Brain microvascular endothelial cell (primary cell): ENCODE measurements at places on chromosomes 5 and 9.
A peak's percentile ranks its signal among the peaks of the same experiment; 100 is the strongest.

GRCh38 chr9:33139421-33140228 lies 27.5 kb downstream of the B4GALT1 start:
- peak; percentile 86 for DNase-seq

DNA sequence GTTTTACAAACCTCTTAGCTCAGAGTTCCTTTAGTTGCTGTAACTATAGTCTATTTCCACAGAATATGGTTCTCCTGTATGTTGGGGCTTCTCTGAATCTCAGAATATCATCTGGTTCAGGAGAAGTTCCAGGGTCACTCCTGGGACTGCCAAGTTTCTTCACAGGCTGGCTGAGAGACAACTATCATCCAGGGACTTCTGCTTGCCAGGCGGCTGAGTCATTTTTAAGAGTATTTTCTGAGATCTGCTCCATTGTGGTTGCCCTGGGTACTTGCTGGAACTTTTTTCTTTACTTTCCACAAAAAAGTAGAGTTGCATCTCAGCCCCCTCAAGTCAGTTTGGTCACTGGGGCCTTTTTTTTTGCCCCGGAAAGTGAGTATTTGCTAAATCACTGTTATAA lies 566.5 kb downstream of the LRRC70 start:
- DNase-seq = no peak

GRCh38 chr5:97534166-97534565 lies 351.1 kb upstream of the RIOK2 start:
- DNase-seq = peak; percentile 93

GRCh38 chr5:168578538-168579487 lies at the start of gene PANK3:
Gene PANK3, minus strand, starts transcription at chr5:168579368. Its CDS starts 85 bp downstream, at chr5:168579283.
- no peak for DNase-seq

- DNase-seq = no peak
Measured at GRCh38 chr9:101037430-101037829, 8.9 kb downstream of the PLPPR1 start.

GRCh38 chr5:39578887-39579497 lies 154.2 kb upstream of the DAB2 start:
- DNase-seq = no peak

GRCh38 chr9:23771746-23772384 lies 54.2 kb downstream of the ELAVL2 start:
- no peak for DNase-seq

DNA sequence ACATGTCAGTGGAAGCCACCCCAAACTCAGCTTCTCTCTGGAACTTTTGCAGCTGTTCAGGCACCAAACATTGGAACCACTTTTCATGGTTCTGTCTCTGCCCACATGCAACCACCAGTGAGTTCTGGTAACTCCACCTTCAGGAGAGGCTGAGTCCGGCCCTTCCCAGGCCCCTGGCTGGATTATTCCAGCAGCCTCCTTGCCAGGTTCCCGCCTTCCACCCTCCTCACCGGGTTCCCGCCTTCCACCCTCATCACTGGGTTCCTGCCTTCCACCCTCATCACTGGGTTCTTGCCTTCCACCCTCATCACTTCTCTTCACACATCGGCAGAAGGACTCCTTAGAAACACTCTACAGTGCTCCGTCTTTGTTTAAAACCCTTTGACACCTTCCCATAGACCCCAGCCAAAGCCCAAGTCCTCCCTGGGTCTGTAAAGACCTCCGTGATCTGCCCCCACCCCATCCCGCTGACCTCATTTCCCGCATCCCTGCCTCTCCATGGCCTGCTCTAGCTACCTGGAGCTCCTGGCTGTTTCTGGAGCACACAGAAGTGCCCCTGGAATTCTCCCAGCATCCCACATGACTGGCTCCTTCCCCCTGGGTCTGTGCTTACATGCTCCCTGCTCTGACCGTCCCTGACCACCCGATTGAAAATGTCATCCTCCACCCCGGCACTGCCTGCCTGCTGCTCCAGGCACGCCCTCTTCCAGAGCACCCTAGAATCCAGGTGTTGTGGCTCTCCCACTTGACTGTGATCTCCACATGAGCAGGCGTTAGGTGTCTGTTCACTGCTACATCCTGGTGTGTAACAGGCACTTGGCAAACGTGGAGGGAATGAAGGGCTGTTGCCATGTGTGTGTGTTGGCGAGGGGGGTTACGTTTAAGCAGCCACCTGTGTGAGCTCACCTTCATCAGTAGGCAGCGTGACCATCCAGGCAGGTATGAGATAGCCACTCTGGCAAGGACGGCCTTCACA lies 17.7 kb downstream of the ROPN1L start:
- DNase-seq = no peak

- no peak for DNase-seq
Measured at GRCh38 chr5:67222243-67223025, 25.8 kb upstream of the CD180 start.

DNA sequence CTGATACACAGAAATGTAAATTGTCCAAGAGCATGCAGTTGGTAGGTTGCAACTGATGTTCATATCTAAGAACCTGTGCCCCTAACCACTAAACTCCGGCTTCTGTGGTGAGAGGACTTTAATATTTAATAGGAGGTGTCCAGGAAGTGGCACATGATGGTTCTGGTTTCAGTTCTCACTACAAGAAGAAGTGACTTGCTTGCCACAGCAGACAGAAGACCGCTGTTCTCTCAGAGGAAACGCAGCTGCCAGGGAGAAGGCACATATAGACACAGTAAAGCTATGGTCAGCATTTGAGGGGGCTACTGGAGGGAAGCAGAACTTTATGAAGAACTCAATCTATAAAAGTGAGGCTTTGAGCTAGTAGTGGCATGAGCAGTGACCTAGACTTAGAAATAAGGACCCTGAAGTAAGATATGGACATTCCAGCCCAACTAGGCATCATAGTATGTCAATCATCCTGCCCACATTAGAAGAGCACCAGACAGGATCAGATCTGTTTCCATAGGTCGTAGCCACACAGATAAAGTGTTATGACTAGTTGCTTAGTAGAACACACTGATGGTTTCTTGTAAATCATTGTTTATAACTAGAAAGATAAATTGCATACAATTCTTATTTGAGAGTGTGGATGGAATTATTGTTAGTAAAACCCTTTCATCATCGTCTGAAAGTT lies 36.4 kb upstream of the DAB2 start:
- no peak for DNase-seq

DNA sequence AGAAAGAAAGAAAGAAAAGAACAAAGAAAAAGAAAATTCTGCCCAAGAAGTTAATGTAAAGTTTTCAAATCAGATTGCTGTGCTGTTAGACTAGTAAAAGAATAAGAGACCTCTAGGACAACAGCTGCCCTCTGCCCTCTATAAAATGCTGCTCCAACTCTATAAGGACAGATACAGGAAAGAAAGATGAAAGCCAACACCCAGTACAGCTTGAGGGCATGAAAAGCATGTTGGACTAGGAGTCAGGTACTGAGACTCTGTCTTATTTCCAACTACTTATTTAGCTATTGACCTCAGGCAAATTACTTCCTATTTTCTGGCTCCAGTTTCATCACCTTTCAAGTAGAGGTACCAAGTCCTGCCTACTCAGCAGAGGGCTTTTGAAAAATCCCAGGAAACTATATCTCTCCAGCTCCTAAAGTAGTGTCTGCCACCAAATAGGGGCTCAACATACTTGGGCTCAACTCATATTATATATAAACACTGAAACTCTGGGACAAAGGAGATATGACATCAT lies 5.7 kb downstream of the HBEGF start:
- DNase-seq = no peak

- no peak for DNase-seq
Measured at GRCh38 chr9:135813671-135814290, 93.6 kb downstream of the CAMSAP1 start.

DNA sequence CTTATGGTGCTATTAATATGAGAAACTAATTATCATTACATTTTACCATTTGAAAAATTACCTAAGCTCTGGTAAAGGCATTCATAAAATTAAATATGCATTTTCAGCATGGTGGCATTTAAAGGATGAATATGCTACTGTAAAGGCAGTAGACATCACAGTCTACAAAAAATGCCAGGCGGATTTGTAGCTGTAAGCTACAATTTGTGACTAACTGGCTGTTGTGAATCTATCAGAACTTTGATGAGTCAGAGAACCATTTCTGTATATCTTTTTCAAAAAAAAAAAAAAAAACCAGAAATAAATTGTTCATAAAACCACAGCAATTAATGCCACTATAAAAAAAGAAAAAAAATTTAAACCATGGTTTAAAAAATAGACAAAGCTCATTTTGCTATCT lies 186.3 kb downstream of the NFIB start:
- peak; percentile 58 for DNase-seq

DNA sequence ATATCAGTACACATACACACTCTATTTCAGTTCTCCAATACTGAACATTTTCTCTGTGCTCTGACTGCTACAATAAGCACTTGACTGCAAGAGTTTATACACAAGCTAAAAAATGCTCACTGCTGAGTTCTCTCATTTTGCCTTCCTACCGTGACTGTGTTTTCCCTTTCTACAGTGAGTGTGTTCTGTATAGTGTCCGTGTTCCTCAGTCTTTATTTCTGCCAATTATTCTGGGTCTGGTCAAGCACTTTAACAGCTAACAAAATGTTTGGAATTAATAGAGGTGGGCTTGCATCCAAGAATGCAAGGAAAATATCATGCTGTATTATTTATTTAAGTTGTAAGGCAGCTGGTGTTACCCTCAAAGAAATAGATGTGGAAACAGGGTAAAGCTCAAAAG lies 217.0 kb upstream of the NREP start:
- DNase-seq = no peak

DNA sequence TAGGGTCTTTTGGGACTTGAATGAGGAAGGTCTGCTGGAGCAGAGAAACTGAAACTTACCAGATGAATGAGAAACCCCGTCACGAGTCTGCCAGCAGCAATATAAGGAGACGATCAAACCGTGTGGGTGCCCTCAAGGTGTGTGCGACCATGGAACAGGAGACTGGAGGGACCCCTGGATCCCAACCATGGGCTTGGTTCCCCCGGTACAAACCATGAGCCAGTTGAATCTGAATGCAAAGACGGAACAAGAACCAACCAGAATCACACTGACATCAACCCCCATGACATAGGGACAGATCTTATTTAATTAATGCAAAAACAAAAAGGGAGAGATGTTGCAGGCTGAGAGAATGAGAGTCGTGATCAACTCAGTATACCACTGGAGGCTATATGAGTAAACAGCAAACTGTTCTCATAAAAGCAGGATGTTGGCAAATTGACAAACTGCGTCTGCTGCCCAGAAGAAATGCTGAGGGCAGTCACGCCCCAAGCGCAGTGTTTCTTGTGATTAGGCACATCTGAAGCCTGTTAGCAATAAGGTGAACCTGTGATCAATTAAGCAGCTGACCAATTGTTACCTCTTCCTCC lies 475.5 kb upstream of the ACO1 start:
- DNase-seq = no peak

GRCh38 chr9:18638371-18639249 lies 164.7 kb downstream of the ADAMTSL1 start:
- no peak for DNase-seq

DNA sequence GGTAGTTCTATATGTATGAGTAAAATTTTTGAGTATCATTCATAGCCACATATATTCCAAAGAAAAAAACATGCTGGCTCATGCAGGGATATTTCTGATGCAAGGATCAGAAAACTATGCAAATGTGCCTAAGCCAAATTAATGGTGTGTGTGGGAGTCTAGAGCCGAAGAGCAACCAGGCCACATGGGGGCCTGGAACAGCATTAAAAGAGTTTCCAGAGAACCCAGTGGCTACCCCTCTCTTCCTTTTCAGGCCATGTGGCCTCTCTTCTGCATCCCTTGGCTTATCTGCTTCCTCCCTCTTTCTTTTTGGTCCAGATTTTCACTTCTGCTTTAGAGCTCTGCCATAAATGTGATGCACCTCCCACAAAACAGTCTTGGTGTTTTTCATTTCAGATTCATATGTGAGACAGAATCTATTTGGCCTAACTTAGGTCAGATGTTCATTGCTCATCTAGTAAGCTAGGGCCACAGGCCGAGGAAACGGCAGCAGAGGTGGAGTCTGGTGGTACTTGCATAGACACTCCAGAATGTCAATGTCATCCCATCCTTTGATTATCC lies 300.0 kb downstream of the SH3GL2 start:
- DNase-seq = no peak

- DNase-seq = no peak
Measured at GRCh38 chr9:128495296-128495695, 9.2 kb upstream of the GLE1 start.

- no peak for DNase-seq
Measured at GRCh38 chr5:144142824-144143162, 27.7 kb downstream of the YIPF5 start.

GRCh38 chr9:89437772-89438171 lies 60.1 kb downstream of the SEMA4D start:
- DNase-seq = no peak

DNA sequence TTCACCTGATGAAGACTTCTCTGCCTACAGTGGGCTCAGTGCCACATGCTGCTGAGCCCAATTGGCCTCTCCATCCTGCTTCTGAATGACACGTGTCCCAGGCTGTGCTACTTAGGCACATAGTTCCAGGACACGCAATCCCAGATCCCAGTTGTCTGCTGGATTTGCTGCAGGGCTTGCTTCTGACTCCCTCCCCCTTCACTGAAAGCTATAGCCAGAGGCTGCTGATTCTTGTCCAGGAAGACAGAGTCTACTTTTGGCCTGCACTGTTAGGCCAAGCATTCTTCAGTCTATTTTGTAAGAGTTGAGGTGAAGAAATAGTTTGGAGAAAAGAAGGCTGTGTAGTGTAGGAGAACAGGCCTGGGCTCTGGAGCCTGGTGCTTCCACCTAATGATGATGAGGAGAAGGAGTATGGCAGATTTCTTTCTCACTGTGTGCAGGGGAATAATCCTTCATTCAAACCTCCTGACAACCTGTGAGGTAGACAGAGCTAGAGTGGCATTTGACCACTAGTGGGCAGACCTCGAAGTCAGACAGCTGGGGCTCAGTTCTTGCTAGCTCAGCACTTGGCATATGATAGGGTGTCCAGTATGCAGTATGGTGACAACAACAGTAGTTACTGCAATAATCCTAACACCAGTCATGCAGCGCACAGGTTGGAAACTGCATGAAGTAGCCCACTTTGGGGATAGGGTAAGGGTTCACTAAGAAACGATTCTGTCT lies 19.5 kb upstream of the ASPN start:
- no peak for DNase-seq

DNA sequence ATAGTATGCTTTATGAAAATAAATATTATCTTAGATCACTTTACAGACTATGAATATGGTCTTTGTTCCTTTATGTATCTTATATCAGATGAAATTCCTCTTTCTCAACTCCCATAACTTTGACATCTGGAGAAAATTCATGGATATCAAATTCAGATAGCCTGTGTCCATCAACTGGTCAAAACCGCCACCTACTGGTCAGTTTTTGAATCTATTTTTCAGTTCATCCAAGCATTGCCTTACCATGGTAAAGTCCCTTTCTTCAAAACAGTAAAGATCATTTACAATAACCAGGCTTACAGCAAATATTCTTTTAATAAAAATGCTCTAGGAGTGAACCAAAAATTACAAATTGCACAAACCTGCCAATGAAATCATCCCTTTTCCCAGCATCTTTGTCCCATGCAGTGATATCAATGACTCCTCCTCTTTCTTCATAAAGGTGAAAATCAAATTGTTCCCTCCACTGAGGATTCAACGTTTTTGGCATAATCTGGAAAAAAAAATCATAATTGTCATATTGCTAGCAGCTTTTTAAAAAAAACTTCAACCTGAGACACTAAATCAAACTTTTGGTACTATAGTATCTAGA lies 290.5 kb downstream of the SLF1 start:
- DNase-seq = peak; percentile 52
